ENCODE measurements at places on chromosomes 1 and 21.

DNA sequence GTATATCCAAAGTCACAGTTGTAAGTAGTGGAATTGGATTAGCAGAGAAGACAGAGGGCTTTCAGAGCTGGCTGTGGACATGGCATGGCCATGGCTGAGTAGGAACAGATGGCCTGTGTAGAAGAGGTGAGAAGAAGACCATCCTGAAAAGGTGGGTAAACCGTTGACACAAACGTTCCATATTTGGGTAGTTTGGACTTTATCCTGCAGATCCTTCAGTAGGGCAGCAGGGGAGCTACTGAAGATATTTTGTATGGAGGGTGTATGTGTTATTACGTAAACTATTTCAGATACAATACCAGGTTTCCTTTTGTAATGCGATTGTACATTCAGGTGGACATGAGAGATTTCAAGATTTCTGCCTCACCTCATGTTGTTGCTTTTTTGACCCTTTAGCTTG lies 1.6 kb downstream of the UTP11 start:
- DNase-seq: no peak
- H3K27me3 ChIP-seq: no peaks in the 10 kb centered on the region

GRCh38 chr1:72366466-72366865 lies 84.1 kb upstream of the NEGR1 start:
- H3K36me3 ChIP-seq: no peaks in the 10 kb centered on the region
- H3K27me3 ChIP-seq: no peaks in the 10 kb centered on the region
- H3K27ac ChIP-seq: no peak overlapping the region
- H3K4me3 ChIP-seq: no peak overlapping the region
- no peak for DNase-seq

DNA sequence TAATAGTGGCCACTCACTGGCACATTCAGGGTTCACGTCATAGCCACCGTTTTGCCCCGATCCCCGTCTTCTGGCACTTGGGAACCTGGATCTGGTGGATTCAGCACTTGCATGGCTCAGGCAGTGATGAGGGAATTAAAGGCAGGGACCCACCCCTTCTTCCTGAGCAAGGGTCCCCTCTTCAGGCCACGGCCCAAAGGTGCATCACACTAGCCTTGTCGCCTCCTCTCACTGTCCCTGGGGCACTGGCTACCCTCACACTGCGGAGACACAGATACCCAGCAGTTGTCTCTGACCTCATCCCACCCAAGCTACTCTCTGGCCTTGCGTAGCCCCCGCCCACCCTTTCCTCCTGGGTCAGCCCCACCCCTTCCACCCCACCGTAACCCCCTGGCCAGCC lies 19.9 kb upstream of the LDLRAP1 start:
- H3K4me1 ChIP-seq: no peaks in the 10 kb centered on the region
- no peaks in the 10 kb centered on the region for H3K27me3 ChIP-seq
- no peaks in the 10 kb centered on the region for H3K36me3 ChIP-seq
- no peak for DNase-seq

GRCh38 chr21:14589855-14590563 lies 43.9 kb upstream of the SAMSN1 start:
- no peaks in the 10 kb centered on the region for H3K4me1 ChIP-seq
- no peak overlapping the region for H3K27ac ChIP-seq
- no peaks in the 10 kb centered on the region for H3K27me3 ChIP-seq
- H3K4me3 ChIP-seq: no peak overlapping the region

GRCh38 chr1:164769486-164770130 lies 210.6 kb downstream of the PBX1 start:
- no peak overlapping the region for H3K4me3 ChIP-seq
- no peak for DNase-seq
- no peaks in the 10 kb centered on the region for H3K27me3 ChIP-seq
- peaks cover 24% of the 10 kb centered on the region for H3K4me1 ChIP-seq

- H3K4me1 ChIP-seq: no peaks in the 10 kb centered on the region
- H3K4me3 ChIP-seq: no peak overlapping the region
- H3K36me3 ChIP-seq: no peaks in the 10 kb centered on the region
These were observed 138.4 kb downstream of the NEK7 start for GRCh38 chr1:198295225-198295624.

DNA sequence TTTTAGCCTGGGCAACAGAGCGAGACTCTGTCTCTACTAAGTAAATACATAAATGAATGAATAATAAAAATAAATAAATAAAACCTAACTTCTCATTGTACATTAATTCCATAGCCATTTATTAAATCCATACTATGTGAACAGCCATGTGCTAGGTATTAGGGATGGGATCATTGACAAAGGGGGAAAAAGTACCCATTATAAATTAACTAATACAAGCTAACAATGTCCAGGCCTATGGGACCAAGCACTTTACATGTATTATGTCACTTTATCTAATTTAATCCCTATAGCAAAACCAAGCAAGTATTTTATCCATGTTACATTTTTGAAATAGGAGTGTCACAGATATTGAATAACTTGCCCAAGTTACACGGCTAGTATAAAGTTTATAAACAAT lies 2.6 kb upstream of the CDC7 start:
- no peak overlapping the region for H3K27ac ChIP-seq
- H3K27me3 ChIP-seq: no peaks in the 10 kb centered on the region
- no peak overlapping the region for H3K4me3 ChIP-seq
- H3K36me3 ChIP-seq: no peaks in the 10 kb centered on the region
- peaks cover 15% of the 10 kb centered on the region for H3K4me1 ChIP-seq

- DNase-seq: no peak
- no peak overlapping the region for H3K27ac ChIP-seq
These were observed 3.7 kb downstream of the LAMTOR5 start for GRCh38 chr1:110403805-110404204.

GRCh38 chr1:48266576-48266975 lies 44.1 kb downstream of the SLC5A9 start:
- no peak for DNase-seq
- H3K4me3 ChIP-seq: no peak overlapping the region
- no peaks in the 10 kb centered on the region for H3K36me3 ChIP-seq
- no peak overlapping the region for H3K27ac ChIP-seq
- H3K27me3 ChIP-seq: no peaks in the 10 kb centered on the region

DNA sequence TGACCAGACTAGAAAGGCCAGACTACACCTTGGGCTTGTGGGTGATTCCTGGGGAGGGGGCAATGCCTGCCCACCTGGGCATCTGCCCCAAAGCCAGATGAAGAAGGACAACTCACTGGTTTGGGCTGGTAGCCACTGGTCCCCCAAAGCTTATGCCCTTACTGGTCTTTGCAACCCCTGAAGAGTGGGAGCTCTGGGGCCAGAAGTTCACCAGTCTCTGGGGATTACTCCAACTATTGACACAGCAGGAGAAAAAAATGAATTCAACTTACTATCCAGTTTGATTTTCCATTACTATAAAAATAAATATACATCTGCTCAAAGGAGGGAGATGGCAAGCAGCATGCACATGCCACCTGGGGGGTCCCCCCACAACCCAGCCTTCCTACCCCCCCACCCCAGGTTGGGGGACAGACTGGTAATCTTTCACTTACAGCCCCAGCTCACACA lies 2.6 kb downstream of the AHDC1 start:
- no peaks in the 10 kb centered on the region for H3K27me3 ChIP-seq
- no peak for DNase-seq
- peak overlapping the region; percentile 98 for H3K4me3 ChIP-seq
- peaks cover 66% of the 10 kb centered on the region for H3K4me1 ChIP-seq

GRCh38 chr1:7670334-7671145 lies 100.6 kb upstream of the VAMP3 start:
- DNase-seq: no peak
- peaks cover 24% of the 10 kb centered on the region for H3K4me1 ChIP-seq
- no peaks in the 10 kb centered on the region for H3K36me3 ChIP-seq
- no peak overlapping the region for H3K4me3 ChIP-seq
